ENCODE measurements at places on chromosomes 1 and 21.

DNA sequence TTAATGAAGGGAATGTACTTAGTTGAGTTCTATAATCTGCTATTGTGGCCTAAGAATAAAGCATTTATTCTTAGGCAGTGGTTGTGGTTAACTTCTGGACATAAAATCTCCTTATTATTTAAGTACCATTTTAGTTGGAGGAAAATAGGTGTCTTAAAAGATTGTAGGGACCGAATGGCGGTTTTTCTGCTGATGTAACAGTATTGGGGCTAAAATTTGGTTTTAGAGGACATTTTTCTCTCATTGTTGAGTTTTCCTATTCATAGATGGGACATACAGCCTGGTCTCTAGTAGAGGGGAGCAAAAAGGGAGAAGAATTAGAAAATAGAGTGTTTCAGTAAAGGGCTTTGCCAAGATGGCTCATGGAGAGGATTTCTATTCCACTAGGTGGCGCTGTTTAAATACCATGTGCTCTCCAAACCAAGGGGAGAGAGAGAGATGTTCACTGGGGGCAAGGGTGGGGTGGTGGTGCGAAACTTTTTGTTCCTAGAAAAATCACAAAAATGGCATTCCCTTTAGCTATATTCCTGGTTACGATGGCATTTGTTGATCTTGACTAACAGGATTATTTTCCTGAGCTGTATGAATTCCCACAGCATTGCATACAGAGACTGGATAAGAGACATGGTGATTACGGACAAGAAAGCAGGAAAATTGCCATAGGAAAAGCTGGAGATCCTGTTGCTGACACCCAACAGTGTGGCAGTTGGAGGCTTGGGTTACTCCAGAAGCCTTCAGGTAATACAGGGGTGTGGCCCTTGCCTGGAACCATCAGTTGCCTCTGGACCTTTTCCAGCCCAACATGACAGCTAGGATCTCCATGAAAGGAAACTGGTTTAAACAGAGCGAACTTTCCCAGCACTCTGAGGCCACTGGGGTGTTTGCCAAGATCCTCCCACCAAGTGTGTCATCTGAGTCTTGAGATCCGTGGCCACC lies 18.2 kb upstream of the FCGR2A start:
- peak; percentile 16 for DNase-seq

- no peak for DNase-seq
These were observed 1133.1 kb downstream of the PLA2G4A start for GRCh38 chr1:187961895-187962294.

- DNase-seq, result no peak
These were observed 5.6 kb downstream of the PRDX1 start for GRCh38 chr1:45516036-45516435.

- no peak for DNase-seq
These were observed 21.3 kb upstream of the RNU1-4 start for GRCh38 chr1:16718908-16719533.

DNA sequence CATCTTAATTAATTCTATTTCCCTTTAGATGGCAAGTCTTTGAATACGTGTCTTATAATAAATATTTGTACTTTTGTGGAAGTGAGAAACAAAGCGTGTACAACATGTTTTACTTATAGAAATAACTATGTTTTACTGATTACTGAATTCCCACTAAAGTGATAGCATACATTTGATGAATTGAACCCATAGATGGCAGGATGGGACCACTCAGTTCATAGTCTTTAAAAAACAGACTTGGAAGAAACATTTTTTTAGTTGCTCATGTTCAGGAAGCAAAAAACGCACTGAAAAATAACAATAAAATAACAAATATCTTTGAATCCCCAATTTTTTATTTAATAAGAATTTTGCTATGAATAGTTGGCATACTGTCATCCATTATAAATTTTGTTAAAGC lies 507.1 kb upstream of the ZRANB2 start:
- no peak for DNase-seq

- DNase-seq, result no peak
These were observed 611 bp upstream of the ZSWIM5 start for GRCh38 chr1:45206808-45207623.

GRCh38 chr1:84442256-84442655 lies 36.8 kb upstream of the RPF1 start:
- no peak for DNase-seq

- no peak for DNase-seq
These were observed 17.5 kb upstream of the ACBD6 start for GRCh38 chr1:180519846-180520245.

- no peak for DNase-seq
These were observed 165.0 kb upstream of the PLXNA2 start for GRCh38 chr1:208409176-208409575.

- no peak for DNase-seq
These were observed 7.3 kb downstream of the SYNC start for GRCh38 chr1:32695098-32695904.

GRCh38 chr1:11598461-11598860 lies 55.8 kb downstream of the FBXO2 start:
- DNase-seq, result no peak

DNA sequence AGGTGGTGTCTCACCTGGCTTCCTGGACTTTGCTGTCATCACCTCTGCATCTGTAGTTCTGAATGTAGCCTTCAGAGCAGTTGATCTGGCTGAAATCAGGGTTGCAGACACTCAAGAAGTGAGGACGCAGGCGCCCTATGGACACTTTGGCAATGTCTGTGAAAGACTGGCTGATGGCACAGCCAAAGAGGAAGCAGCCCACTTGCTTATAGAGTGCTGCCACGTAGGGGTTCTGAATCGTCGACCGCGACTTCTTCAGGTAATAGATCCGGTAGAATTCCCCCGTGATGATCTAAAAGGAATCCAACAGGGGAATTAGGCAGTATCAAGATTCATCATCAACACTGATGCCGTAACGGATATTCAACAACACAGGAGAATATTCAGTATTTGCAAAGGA lies 55.1 kb downstream of the PLPP3 start:
- no peak for DNase-seq

DNA sequence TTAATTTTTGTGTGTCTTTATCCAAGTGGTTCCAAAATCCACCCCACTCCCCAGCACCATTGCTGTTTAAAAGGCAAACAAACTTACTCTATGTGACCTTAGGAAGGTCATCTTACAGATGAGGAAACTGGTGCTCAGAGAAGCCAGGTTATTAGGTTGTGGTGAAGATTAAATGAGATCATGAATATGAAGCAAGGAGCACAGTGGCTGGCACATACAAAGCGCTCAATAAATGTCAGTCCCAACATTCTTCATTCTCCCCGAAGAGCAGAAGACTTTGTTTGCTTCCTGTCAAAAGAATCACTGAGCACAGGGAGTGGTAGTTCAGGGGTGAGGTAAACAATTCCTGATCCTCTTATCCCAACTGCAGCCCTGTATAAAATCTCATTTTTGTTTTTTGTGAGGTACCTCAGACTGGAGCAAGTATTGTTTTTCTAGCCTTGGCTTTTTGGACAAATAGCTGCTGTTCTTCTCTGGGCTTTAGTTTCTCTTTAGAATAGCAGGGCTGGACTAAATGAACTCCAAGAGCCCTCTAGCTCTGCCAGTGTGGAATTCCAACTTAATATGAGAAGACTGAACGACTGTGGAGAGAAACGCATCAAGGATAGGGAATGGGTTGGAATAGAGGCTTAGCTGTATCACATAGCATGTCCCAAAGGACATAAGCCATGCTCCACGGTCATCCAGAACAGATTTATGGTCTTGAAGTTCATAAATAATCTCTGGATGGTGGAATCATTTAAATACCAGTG lies 455.3 kb upstream of the USP24 start:
- DNase-seq, result no peak

GRCh38 chr1:175314300-175314699 lies 121.7 kb upstream of the KIAA0040 start:
- no peak for DNase-seq

- DNase-seq, result no peak
These were observed 225.4 kb upstream of the NRIP1 start for GRCh38 chr21:15289896-15290841.

- DNase-seq, result no peak
These were observed 16.5 kb upstream of the ALX3 start for GRCh38 chr1:110086961-110087360.

DNA sequence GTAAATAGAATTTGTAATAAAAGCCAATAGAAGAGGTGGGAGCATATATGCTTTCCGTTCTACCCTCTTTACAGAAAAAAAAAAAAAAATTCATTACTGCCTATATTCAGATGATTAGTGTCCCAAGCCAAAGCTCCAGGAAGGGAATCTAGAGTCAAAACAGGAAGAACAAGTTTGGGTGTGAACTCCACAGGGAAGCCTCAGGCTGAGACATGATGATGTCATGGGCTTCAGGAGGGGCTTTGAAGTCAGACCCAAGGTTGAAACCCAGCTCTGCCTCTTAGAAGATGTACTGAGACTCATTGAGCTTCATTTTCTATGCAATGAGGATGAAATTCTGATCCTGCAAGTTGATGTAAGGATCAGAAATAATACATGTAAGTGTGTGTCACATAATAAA lies 250.0 kb upstream of the ADGRL2 start:
- DNase-seq, result no peak

DNA sequence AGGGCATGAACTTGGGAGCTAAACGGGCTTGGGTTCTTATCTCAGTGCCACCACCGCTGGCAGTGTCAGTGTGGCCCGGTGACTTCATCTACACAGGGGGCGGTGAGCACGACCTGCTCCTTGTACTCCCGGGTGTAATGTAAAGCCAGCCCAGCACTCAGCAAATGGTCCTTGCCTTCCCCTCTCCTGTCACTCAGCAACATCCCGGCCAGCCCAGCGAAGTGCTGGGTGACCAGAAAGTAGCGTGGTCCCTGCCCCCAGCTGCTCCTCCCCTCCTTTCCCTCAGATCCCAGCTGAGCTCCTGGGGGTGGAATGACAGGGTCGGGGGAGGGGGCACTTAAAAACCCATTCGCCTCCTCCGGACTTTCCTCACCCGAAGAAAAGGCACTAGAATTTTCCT lies 7.2 kb downstream of the KCNN3 start:
- no peak for DNase-seq

GRCh38 chr1:46585312-46585938 lies 18.6 kb downstream of the MKNK1 start:
- DNase-seq, result no peak

DNA sequence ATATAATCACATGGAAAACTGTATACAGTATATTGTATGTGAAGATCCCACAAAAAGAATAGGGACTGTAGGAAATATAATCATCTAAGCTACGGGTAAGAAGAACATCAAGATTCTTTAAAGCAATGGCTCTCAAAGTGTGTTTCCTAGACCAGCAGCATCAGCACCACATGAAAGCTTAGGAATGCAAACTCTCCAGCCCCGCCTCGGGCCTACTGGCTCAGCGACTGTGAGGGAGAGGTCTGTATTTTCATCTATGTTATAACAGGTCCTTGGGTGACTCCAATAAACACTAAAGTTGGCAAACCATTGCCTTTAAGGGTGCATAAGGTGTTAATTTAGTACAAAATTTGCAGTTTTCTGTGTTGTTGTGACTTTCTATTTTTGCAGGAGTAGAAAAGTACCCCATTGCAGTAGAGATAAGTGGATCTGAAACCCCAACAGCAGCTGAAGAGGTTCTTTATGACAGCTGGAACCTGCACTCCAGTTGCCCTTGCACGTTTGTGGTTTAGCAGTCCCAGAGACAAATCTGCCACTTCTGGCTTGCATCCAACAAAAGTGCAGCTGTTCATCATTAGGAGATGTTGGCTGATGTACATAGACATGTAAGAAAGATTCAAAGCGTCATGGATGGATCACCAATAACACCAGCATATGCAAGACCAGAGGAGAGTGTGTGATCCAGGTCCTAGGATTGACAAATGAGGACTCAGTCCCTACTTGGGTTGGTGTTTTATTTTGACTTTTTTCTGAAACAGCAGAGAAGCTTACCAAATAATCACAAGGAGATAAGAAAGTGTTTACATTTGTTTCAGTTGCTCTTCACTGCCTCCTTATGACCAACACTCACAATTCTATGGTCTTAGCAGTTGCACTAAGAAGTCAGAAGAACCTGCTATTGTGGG lies 15.9 kb upstream of the IFNAR1 start:
- no peak for DNase-seq

GRCh38 chr1:209598227-209598626 lies 14.7 kb downstream of the CAMK1G start:
- DNase-seq, result no peak

Data from stimulated activated CD4-positive, alpha-beta T cell treated with anti-CD3 and anti-CD28 coated beads, TNF-alpha, amount 100 ng/mL, for 4 hours (primary cell).